ENCODE measurements at places on chromosomes 3 and 15. TPM values are rescaled to one million over a fixed set of nuclear protein-coding genes. Genes with fewer than 3 reads are reported as not detected.

DNA sequence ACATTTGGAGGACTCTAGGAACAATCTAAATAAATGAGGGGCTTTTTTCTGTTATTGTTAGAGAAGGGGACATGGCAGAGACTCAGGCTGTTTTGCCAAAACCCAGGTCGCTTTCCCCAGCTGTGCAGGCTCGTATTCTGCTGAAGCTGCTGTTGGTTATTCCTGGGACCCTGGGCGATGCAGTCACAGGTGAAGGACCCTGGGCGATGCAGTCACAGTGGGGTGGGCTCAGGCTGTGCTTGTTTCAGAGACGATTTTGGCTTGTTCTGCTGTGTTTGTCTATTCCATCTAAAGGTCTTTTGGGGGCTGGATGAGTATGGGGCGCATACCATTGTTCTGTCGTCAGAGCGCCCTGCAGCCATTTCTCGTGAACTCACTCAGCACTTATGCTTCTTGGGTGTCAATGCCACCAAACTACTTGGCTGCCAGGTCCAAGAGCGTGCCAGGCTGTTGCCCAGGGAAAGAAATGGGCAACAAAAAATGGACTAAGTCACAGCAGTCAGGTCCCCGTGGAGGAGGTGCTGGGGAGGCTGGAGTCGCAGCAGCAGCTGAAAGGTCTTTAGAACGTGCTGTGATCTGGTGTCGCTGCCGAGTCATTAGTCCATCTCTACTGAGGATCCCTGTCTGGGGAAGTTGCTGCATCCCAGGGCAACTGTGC lies 151.4 kb downstream of the CHDH start:
- no peak for DNase-seq

- no peak for DNase-seq
Observed at GRCh38 chr15:47517737-47518136, 199.6 kb upstream of the SEMA6D start.

- no peak for DNase-seq
Observed at GRCh38 chr15:76038512-76038911, 21.3 kb upstream of the TMEM266 start.

DNA sequence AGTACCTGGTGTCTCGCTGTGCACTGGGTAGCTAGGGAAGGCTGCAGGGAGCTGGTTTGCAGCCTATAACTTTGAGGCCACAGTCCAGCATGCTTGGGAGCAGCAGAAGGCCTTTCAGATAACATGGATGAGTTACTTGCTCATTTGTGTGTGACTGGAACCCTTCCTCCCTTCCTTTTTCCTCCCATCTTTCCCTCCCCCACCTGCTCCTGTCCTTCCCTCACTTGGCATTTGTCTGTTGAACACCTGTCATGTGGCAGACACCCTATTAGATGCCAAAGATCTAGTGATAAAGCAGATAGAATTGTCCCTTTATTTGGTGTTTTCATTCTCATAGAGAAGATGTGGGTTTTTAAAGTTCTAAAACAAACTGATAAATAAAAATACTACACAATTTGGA lies 71.6 kb downstream of the LRTM1 start:
- no peak for DNase-seq

Gene EXD1
- total RNA-seq, result not detected

Data from mesenteric fat pad (tissue), 1 donor.